ENCODE measurements at places on chromosomes 16 and 17. TPM values are rescaled to one million over a fixed set of nuclear protein-coding genes. Genes with fewer than 3 reads are reported as not detected.

Gene PHAF1
- 21.2 TPM for polyA plus RNA-seq

Gene TP53TG3C
- polyA plus RNA-seq: not detected

Gene KRT12
- not detected for polyA plus RNA-seq

Gene STH
- 0.42 TPM for polyA plus RNA-seq

Gene RRN3
- polyA plus RNA-seq: 50.6 TPM

Gene TBX2
- polyA plus RNA-seq: 258 TPM

Gene CD300LF
- 0.55 TPM for polyA plus RNA-seq

Gene G6PC3
- 51.0 TPM for polyA plus RNA-seq

Gene SOST
- polyA plus RNA-seq: 0.18 TPM

Gene CNTD1
- 2.9 TPM for polyA plus RNA-seq

Gene USP22
- 196 TPM for polyA plus RNA-seq

Gene CCDC78
- 13.0 TPM for polyA plus RNA-seq

Gene TEKT1
- 5.2 TPM for polyA plus RNA-seq

GRCh38 chr16:57027067-57027466, 37.7 kb downstream of the NLRC5 start:
- DNase-seq: no peak

- DNase-seq: no peak
Measured at GRCh38 chr17:74779948-74780400, 3.8 kb upstream of the NAT9 start.

DNA sequence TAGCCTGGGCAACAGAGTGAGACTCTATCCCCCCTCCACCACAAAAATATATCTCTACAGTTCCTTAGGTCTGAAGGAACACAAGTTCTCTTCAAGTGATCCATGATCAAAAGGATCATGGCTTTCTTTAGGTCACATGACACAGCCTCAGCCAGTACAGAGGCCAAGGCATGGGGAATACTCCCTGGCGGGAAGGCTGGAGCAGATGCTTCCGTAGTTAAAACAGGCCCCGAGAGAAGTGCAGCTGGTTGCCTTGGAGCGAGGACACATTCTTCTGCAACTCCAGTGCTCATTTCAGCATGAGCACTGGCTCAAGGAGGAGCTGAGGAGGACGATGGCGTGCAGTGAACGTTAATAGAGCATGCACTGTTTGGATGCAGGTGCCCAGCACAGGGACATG, 13.5 kb downstream of the CDIP1 start:
- DNase-seq: no peak

DNA sequence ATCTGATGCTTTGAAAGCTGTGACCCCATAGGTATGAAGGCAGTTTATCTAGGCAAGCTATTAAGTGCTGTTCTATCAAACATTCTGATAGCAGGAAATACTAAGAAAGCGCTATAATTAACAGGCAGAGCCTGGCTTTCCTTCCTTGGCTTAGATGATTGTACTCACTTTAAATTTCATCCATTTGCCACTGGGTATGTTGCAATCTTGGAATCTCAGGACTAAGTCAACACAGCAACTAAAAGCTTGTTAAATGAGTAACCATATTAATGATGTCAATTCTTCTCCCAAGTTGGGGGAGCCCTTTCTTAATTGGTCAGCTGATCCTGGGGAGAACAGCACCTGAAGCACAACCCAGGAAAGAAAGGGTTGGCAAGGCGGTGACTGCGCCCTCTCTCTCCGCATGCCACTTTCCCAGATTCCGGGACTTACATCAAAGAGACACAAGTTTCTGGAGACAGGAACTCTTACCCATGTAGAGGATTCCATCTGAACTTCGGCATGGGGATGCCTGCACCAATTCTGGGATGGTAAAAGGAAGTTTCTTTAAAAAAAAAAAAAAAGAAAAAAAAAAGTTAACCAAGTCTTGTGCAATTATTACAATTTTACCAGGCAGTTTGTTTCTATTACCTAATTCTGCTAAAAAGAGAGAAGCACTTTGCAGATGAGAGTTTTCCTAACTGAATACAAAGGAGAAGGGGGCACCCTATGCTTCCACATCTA, 54.4 kb upstream of the ICAM2 start:
- DNase-seq: peak; percentile 52

GRCh38 chr16:85881436-85881835, 17.5 kb upstream of the IRF8 start:
- DNase-seq: no peak

- peak; percentile 76 for DNase-seq
Measured at GRCh38 chr17:7237761-7238419, 1.4 kb downstream of the PHF23 start.

GRCh38 chr16:306911-307370, 24.0 kb downstream of the PDIA2 start:
- DNase-seq: no peak

GRCh38 chr17:81322271-81323082, 27.4 kb upstream of the SLC38A10 start:
- no peak for DNase-seq

- DNase-seq: no peak
Measured at GRCh38 chr16:59108374-59108773, 374.3 kb upstream of the GOT2 start.

- DNase-seq: no peak
Measured at GRCh38 chr17:27282054-27282551, 11.8 kb upstream of the WSB1 start.

DNA sequence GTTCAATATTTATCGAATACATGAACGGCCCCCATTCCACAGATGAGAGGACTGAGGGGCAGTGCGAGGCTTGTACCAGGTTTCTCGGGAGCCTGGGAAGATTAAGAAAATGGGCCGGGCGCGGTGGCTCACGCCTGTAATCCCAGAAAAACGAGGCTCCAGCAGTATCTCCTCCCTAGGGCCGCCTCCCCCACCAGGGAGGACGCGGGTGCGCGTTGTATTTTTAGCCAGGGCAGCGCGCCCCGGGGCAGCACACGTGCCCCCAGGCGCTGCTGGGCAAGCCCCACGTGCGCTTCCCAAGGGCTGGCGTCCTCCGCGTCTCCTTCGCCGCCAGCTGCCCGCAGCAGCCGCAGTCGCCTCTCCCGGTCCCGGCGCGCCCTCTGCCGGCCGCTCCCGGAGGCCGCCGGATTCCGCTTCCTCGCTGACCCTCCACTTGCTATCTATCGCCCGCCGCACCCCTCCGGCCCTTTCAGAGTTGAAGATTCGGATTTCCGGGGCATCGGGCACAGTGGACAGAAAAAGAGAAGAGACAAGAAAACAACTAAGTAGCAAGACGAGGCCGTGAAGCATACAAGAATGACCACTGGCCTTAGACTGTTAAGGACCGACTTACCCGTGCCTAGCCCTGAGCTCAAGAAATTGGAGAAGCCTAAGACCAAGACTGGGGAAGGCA, 1.9 kb upstream of the YBX2 start:
- DNase-seq: peak; percentile 71

DNA sequence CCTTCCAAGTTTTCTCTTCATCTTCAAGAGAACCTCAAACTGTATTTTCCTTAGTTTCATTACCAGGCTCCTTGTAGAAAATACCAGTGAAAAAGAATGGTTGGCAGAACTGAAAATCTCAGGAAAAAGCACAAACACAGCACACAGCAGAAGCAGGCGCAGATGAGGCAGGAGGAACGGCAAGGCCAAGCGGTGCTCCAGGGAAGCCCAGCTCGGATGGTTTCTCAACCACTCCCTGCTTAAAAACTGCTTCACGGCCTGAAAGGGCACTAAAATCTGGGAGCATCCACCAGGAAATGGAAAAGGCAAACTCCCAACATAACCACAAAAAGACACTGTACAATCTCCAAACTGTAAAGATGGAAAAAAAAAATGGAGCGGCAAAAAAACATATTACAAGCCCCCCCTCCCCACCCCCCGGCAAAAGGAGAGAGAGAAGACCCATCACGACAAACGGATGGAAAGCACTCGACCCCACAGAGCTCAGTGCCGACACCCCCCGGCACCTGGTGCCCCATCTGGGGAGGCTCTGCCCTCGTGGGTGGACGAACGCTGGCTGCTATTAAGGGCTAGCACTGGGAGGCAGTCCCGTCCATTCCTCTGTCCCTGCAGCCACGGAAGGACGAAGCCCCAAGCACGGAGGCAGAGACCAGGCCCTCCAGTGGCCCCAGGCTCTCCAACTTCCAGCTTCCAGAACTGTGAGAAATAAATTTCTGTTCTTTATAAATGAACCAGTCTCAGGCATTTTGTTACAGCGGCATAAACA, 127.5 kb downstream of the ZNF778 start:
- DNase-seq: no peak

GRCh38 chr16:55149622-55150021, 174.4 kb upstream of the IRX6 start:
- DNase-seq: no peak

GRCh38 chr17:1905190-1905913, 75.5 kb downstream of the RPA1 start:
- DNase-seq: no peak

DNA sequence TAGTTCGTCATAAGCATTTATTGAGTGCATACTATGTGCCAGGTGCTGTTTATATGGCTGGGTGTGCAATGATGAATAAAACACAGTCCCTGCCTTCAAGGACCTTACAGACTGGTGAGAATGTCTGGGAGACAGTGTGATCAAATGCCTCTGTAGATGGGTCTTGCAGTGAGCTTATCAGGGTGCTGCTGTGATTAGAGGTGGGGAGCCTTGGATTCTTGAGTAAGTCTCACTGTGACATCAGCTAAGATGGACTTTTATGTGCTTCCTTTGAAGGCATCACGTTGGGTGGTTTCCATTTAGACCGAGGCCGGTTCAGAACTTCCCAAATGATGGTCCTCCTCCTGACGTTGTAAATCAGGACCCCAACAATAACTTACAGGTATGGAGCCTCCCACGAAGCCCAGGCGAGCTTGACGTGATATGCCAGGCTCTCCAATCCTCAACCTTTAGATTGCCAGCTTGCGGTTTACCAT, 10.0 kb downstream of the HERPUD1 start:
- no peak for DNase-seq

DNA sequence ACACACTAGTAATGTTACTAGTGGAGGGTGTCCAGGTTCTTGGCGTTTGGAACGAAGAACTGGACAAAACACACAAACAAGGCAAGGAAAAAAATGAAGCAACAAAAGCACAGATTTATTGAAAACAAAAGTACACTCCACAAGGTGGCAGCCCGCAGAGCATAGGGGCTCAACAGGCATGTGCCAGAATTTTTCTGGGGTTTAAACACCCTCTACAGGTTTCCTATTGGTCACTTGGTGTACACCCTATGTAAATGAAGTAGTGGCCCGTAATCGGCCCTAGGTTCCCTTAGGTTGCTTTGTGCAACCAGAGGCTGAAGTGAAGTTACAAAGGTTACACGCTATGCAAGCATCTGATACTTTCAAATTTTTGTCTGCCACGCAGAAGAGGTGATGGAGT, 8.1 kb downstream of the OR2C1 start:
- no peak for DNase-seq

GRCh38 chr17:21573961-21574610, 118.2 kb upstream of the KCNJ18 start:
- peak; percentile 49 for DNase-seq

DNA sequence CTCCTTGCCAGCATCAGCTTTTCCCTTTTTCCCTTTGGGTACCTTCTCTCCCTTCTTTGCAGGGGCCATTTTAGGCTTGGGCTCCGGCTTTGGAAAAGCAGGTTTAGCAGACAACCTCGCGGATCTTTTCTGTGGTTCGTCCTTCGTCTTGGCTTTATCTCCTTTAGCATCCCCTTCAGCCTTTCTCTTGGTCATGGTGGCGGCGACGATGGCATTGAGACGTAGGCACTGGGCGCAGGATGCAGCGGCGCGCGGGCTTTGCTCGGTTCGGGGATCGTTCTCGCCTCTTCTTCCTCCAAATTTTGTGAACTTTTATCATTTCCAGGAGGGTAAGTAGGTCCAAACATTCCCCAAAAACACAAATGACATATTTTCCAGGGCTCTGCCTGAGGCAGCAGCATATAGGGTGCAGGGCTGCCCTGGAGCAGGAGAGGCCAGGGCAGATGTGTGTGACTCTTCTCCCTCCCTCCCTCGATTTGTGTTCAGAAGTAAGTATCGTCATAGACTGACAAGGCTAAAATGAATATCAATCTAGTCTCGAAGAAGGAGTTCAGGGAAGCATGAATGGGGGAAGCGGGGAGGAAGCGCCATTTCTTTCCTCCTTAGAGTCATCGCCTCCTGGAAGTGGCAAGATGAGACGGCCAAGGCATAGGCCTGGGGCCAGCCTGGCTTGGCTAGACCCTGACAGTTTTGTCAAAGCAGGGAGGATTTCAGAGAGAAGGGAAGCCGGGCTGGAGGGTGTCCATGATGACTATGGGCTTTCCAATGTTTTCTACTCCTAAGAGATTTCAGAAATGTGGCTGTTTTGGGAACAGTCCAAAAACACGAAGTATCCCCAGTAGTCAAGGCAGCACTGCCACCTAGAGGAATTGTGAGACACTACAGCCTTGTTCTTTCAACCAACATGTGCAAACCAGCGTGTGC, 13.2 kb downstream of the CHCT1 start:
- peak; percentile 86 for DNase-seq

GRCh38 chr17:67549820-67550219, 167.9 kb upstream of the NOL11 start:
- no peak for DNase-seq

DNA sequence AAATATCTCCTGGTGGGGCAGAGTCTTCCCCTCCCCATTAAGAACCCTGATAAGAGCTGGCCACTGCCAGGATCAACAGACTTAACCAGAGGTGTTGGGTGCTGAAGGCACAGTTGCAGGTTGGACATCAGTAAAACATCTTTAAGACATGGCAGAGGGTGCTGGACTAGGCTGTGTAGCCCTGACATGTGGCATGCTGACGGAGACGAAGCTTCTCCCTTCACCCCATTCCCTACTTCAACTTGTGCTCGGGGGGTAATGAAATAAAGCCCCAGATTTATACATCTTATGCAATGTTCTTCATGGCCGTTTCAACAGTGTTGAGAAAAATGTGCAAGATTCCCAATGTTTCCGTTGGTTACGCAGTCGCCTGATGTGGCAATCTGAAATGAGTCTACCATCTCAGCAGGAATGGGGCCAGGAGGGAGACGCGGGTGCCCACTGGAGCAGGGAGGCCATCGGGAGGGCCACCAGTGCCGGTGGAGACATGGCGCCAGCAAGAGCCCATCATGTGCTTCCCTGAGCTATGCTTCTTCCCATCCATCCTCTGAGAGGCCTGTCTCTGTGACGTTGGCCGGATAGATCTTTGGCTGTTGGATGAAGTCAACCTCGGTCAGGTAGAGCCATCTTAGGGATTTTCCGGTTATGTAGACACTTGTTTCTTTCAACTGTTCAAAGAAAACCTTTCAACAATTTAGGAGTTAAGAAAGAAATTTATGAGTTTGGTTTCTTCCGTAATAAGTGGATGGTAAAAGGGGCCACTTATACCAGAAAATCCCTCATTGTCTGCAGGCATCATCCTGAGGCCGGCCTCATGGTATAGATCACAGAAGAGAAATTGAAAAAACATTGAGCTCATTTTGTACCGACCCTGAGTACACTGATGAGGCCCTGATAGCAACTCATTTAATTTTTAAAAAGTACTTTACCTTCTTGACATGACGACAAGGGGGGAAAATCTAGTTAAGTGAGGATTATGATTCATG, 6.4 kb downstream of the IRF8 start:
- no peak for DNase-seq

- DNase-seq: no peak
Measured at GRCh38 chr16:59116744-59117143, 382.6 kb upstream of the GOT2 start.

Measured in right lung (tissue), 10 donors.